ENCODE measurements at places on chromosomes 13 and 19.

GRCh38 chr13:112003396-112003795, 63.6 kb upstream of the SOX1 start:
- no peak for DNase-seq

- no peak for DNase-seq
Observed at GRCh38 chr19:33193865-33194362, at the start of gene LRP3. Gene LRP3, plus strand, starts transcription at chr19:33194330. Its CDS starts 456 bp downstream, at chr19:33194786.

- DNase-seq: no peak
Observed at GRCh38 chr19:55112246-55112776, 5.1 kb downstream of the PPP1R12C start.

GRCh38 chr13:22086597-22087330, 415.9 kb downstream of the FGF9 start:
- DNase-seq: no peak

DNA sequence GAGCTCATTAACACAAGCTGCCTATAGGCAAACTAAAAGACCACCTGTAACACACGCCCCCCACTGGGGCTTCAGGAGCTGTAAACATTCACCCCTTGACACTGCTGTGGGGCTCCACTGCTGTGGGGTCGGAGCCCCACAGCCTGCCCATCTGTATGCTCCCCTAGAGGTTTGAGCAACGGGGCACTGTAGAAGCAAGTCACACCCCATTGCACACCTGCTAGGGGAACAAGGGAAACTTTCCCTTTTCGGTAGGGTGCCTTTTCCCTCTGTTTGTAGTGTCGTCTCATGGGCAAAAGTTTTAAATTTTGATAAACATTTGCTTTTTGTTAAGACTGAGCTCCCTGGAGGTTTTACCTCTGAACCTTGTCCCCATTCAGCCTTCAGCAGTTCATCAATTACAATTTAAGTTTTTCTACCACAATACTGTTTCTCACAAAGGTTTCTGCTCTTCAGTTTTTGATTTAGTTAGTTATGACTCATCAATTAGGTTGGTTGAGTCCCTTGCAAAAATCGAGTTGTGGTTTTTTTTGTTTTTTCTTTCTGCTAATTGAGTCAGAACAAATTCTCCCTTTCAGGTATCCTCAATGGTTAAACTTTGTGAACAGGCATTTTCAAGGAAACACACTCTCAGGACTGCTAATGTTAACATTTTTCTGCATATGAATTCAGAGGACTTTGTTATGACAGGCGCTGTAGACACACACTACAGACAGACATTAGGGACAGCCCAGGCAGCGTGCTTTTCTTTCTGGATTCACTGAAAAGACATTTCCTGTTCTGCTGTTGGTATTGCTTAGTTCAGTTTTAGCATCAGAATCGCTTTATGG, 35.1 kb downstream of the ZNF433 start:
- DNase-seq: no peak

DNA sequence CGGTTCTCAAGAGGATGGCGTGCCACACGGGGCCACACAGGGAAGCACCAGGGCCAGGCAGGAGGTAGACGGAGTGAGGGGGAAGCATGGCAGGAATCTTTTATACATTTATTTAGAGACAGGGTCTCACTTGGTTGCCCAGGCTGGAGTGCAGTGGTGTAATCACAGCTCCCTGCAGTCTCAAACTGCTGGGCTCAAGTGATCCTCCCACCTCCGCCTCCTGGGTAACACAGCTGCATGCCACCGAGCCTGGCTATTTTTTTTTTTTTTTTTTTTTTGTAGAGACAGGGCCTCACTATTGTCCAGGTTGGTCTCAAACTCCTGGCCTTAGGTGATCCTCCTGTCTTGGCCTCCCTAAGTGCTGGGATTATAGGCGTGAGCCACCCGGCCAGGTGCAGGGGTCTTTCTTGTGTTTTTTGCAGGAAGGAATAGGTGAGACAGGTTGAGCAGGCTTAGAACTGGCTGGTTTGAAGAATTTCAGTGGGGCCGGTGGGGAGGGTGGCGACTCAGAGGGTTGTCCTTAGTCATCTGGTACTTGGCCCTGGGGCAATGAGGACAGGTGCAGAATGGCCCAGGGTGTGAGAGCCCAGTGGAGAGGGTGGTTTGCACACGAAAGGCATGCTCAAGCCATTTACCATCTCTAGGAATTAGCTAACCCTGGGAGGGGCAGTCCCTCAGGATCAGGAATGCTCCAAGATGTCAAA, 7.6 kb downstream of the SSC5D start:
- DNase-seq: no peak

GRCh38 chr19:40529093-40529954, 47.3 kb upstream of the SHKBP1 start:
- peak; percentile 72 for DNase-seq

DNA sequence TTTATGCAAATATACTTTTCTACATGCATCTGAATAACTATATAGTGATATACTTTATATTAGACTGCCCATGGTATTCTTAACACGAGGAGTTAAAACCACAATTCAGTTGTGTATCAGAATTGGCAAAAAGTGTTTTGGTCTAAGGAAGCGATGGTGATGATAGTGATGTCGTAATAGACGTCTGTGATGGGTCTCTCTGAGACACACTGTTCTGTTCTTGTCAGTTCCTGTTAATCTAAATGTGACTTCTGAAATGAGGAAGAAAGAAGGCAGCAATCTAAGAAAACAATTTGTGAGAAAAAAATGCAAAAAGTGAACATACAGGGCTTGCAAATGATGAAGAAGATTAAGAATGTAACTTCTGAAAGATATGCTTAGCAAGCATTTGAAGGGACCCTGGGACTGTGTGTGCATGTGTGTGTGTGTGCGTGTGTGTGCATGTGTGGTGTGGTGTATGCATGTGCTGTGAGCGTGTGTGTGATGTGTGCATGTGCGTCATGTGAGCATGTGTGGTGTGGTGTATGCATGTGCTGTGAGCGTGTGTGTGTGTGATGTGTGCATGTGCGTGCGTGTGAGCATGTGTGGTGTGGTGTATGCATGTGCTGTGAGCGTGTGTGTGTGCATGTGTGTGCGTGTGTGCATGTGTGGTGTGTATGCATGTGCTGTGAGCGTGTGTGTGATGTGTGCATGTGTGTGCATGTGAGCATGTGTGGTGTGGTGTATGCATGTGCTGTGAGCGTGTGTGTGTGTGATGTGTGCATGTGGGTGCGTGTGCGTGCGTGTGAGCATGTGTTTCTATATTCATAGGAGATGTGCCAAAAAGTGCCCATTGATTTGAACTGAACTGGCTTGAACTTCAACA, 131.8 kb downstream of the IRS2 start:
- no peak for DNase-seq

DNA sequence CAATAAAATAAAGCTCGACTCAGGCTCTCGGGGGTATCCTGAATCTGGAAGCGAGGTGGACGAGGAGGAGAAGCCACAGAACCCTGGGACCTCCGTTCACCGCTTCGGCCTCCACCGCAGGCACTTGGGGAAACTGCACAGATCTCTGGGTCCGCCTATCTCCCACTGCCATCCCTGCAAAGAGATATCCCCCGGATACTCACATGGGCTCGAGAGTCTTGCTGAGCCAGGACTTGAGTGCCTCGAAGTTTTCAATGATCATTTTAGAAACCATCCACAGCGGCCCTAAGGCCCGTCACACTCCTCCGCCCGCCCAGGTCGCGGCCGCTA, 589 bp downstream of the RBM26 start:
- no peak for DNase-seq

DNA sequence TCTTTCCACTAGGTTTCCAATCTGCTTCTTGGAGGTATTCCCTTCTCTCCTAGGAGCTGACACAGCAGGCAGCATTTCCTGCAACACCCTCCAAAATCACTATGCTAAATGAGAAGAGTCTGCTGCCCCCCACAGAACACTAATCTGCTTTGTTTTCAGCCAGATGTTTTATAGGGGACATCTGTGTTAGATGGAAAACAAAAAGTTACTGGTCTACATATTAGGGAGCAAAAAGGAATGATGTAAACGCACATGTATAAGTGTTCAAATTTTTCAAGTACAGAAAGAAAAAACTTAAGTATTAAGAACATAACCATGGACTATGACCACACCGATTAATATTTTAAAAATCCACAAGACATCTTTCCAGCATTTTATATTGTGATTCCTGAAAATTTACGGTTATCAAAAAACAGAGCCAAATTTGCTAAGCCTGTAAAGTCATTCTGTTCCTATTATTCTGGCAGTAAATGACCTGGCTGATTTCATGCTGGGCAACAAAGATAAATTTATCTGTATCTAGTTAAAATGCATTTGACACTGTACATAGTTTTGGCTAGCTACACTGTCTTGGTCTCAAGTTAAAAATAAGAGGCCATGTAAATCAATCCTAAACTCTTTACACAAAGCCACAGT, 63.3 kb downstream of the DCLK1 start:
- no peak for DNase-seq
